ENCODE measurements at places on chromosomes 1 and 21.

- DNase-seq = no peak
Observed at GRCh38 chr1:180542113-180542837, 16.5 kb upstream of the OVAAL start.

DNA sequence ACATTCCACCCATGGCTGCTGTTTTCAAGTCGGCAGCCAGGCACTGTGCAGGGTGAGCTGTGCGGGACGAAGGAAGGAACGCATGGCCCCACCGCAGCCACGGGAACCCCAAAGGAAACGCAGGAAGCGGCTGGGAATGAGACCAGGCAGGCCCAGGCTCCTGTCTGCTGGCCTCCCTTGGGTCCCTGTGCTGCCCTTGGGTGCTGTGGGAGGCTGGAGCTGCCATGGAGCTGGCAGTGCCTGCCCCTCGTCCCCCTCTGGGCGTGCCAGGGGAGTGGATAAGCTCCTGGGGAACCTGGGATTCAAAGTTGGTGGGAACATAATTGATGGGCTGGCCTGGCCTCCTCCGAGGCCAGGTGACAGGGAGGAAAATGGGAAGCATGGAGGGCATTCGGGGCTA lies 5.3 kb upstream of the KRTAP10-4 start:
- DNase-seq = no peak

GRCh38 chr1:46446646-46447498 lies 42.8 kb upstream of the DMBX1 start:
- DNase-seq = peak; percentile 31

GRCh38 chr1:119987686-119988085 lies 81.8 kb downstream of the NOTCH2 start:
- no peak for DNase-seq

GRCh38 chr21:36735724-36736320 lies 36.9 kb downstream of the SIM2 start:
- no peak for DNase-seq

DNA sequence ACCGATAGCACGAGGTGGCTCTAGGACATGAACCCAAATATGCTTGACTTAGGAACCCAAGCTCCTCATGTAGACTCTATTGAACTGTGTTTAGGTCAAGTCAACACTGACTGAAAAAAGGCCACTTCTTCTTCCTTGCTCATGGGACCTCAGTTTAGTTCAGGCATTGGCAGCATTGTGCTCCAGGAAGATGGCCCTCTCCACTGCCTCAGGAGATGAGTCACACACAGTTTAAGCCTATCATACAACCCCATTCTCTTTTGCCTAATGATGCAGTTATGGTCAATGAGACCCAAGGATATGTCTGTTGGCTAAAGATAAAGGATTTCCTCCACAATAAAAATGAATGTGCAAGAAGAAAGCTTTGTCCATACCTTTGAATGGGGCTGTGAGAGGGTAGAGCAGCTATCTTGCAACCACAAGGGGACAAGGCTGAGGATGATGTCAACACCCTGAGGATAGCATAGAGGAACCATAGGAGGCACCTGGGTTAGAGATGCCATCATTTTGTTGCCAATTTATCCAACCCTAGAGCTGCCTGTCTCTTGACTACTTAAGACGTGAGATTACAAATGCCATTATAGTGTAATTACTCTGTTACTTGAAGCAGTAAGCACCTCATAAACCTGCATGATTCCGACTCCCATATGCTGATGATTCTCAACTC lies 3.0 kb upstream of the TRIM63 start:
- no peak for DNase-seq

GRCh38 chr1:226863446-226863845 lies 7.0 kb upstream of the PSEN2 start:
- no peak for DNase-seq

DNA sequence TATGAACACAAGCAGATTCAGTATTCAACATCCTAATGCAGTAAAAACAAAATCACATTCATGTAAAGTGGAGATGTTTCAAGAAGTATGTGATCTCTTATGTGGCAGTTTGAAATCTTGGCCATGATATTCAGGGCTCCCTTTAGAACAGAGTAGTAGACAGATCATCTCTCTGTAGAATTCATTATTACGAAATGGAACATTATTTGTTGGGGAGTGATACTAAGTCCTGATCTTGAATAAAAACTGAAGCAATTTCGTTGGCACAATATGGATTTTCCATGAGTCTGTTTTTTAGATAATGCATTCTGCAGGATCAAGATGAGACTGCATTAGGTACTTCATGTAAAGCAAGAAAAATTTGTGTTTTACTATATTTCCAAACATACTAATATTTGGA lies 264.4 kb upstream of the NRIP1 start:
- DNase-seq = no peak

GRCh38 chr21:27649762-27650161 lies 682.9 kb upstream of the ADAMTS5 start:
- DNase-seq = no peak

- DNase-seq = no peak
Observed at GRCh38 chr21:40757366-40757765, 89.6 kb downstream of the DSCAM start.

- DNase-seq = no peak
Observed at GRCh38 chr1:40627987-40628902, 37.2 kb downstream of the RIMS3 start.
